ENCODE measurements at places on chromosomes 3 and 15.

DNA sequence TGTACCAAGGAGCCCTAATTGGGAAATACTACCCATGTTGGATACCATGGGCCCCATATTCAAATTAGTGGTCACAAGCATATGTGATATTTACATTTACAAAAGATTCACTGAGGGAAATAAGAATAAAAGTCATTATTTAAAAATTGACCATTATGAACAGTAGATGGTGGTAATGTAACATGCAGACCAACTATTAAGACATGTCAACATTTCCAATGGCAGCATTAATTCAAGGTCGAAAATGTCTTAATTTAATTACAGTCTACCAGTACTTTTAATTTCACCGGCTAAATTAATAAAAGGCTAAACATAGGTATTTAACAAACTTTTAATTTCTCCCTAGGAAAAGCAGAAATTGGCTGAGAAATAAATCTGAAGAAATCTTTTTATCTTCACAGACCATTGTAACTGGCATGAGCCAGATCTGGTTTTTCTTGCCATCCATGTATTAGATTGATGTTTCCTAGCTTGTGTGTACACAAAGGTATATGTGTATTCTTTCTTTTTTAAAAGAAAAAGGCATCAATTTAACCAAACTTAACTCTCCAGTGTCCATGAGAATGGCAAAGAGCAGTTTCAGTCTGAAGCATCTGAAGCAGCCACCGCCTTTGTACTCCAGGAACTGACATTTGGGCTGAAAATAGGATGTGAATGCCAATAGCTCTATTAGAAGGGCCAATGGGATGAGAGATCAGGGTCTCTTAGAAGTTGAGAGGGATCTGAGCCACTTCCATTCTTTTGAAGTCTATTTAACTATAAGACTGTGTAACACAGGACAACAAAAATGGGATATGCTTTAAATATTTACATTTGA is 26.6 kb downstream of the NEK11 start:
- DNase-seq = no peak

- DNase-seq = no peak
These were observed 227.6 kb downstream of the MBNL1 start for GRCh38 chr3:152496286-152496685.

DNA sequence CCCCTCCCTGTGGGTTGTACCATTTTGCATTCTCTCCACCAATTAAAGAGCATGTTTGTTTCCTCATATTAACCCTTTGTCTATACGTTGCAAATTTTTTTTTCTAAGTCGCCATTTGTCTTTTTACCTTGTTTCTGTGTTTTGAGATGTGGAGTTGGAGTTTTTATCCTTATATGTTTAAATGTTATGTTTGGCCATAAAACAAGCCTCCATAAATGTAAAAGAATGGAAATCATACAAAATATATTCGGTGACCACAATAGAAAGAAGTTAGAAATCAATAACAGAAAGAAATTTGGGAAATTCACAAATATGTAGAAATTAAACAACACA is 29.2 kb downstream of the LRRK1 start:
- no peak for DNase-seq

GRCh38 chr15:70132139-70132538 is 34.4 kb upstream of the TLE3 start:
- DNase-seq = no peak

GRCh38 chr3:123284399-123285010 is 82.8 kb downstream of the SEC22A start:
- DNase-seq = no peak
